SW 1271 (cell line): ENCODE measurements at places on chromosomes 16 and 17.

DNA sequence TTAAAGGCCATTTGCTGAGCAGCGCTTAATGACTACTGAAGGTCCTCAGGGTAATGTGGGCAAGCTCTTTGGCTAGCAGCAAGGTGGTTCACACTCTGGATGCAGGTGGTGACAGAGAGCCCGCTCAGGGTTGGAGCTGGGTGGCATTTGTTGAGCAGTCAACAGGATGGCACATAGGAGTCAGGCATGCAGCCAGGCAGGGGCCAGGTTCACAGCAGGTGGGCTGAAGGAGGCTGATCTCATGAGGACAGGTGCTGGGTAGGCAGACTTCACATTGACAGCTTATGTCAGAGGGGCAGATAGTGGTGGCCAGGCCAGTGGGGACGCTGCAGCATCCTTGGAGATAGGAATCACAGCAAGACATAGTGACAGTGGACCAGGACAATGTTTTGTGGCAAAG lies 4.5 kb downstream of the KRTAP3-1 start:
- no peak for DNase-seq

DNA sequence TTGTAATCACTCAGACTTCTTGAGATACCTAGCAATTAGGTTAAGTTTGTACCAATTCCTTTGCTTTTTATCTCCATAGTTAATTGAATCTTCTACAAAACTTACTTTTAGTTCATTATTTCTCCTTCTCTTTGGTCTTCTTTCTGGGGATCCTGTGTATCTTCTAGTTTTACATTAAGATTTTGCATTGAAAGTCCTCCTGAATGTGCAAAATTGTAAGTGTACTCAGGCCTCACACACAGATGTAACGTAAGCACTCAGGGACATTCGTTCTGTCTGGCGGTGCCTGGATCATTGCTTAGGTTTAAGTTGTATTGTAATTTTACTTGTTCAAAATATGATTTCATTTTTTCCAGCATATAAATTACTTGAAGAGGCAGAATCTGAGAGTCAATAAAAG lies 222.6 kb upstream of the CPHXL start:
- no peak for DNase-seq

DNA sequence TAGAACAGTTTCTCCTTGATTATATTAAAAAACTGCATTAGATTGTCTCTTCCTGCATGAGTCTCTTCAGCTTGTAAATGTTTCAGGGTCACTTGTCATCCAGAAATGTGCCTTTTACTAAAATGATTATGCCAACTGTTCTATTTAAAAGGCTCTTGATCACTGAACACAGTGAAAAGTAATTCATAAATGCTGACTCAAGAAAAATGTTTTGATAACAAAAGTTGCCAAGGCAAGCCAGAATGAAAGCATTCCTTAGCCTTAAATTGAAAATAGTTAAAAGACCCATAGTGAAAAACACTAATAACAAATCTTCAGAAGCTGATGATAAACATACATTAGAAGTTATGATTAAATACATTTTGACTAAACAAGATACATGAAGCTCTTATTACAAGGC lies 356.0 kb upstream of the KIF2B start:
- no peak for DNase-seq

GRCh38 chr16:85379041-85380001 lies 233.8 kb upstream of the GSE1 start:
- DNase-seq, result no peak

DNA sequence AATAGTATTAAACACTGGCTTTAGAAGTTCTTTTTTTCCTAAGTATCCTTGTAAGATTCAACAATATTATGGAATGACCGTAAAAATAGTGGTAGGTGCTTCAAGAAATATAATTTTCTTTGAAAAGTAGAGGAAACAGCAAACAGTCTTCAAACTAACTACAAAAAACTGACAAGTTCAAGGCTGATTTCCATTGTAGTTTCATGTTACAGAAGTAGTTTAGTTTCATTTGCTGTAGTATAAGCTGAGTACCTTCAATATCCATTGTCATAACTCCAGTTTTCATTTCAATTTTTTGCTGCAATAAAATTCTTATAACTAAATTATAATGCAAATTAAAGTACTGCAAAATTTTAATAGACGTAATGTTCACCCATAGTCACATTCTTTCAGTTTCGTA lies 19.3 kb downstream of the PHKB start:
- DNase-seq, result no peak

- DNase-seq, result no peak
These were observed 33.5 kb upstream of the DOC2B start for GRCh38 chr17:214881-215331.

DNA sequence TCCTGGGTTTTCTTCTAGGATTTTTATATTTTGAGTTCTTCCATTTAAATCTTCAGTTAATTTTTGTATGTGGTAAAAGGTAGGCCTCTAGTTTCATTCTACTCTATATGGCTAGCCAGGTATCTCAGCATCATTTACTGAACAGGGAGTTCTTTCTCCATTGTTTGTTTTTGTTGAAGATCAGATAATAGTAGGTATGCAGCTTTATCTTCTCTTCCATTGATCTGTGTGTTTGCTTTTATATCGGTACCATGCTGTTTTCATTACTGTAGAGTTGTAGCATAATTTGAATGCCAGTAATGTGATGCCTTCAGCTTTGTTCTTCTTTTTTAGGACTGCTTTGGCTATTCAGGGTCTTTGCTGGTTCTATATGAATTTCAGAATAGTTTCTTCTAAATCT lies 77.3 kb downstream of the USP22 start:
- DNase-seq, result no peak

- no peak for DNase-seq
These were observed 66.4 kb downstream of the SCNN1B start for GRCh38 chr16:23368469-23368868.

DNA sequence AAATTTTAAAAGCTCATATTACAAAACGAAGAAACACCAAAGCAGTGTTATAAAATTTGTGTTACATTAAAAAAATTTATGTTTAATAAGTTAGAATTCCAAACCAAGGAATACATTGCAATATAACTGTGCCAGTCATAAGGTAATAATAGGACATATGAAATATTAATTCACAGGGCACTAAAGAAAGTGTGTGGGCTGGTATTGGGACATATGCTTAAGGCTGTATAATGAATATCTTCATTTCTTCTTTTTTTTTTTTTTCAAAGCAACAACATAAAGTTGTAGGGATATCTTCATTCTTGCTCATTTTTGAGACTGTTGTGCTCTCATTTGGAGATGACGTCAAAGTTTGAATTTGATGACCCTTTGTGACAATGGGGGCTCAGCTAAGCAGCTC lies 17.5 kb upstream of the FBXO47 start:
- no peak for DNase-seq

DNA sequence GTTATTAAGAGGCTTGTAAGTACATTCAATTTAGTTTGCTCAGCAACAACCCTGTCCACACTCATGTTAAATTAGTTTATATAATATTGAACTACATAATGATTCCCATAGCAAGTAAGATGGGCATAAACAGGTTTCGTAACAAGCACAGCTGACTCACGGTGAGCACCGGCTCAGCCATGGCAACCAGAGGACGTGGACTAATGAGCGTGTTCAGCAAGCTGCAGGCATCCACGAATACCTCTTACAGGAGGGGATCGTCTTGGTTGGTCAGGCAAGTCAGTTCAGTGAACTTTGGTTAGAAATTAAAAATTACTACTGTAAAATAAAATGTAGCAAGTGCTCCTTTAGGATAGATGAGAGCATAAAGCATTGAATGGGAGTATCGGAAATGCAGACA lies 58.4 kb downstream of the ELAC2 start:
- no peak for DNase-seq

GRCh38 chr17:21378553-21378952 lies 2.4 kb downstream of the KCNJ12 start:
- no peak for DNase-seq

GRCh38 chr17:5618476-5618875 lies 34.2 kb upstream of the NLRP1 start:
- DNase-seq, result no peak

DNA sequence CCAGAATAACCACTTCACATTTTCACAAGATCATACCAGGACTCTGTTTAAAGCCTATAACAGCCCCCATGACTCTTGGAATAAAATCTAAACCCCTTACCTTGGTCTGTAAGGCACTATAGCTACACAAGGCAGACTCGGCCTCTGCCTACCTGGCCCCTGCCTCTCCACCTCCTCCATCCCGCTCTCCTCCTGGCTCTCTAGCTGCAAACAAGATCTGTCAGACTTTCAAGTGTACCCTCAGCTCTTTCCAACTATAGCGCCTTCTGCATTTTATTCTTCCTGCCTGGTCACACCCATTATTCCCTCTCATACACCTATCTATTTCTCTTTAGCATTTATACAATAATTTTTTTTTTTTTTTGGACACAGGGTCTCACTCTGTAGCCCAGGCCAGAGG lies 8.2 kb downstream of the USP31 start:
- no peak for DNase-seq

DNA sequence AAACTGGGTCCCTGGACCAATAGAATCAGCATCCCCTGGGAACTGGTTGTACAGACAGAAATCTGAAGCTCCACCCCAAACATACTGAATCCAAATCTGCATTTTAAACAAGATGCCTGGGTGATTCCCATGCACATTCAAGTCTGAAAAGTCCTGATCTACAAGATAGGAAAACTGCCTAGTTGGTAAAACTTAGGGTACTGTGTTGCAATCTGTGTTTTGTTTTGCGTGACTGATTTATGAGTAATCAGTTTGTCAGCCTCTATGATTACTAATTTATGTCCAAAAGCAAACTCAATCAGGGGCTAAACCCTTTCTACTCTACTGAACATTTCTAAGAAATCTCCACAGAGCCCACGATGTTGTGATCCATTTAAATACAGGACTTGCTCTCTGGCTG lies 103.8 kb downstream of the YPEL2 start:
- DNase-seq, result peak; percentile 12

DNA sequence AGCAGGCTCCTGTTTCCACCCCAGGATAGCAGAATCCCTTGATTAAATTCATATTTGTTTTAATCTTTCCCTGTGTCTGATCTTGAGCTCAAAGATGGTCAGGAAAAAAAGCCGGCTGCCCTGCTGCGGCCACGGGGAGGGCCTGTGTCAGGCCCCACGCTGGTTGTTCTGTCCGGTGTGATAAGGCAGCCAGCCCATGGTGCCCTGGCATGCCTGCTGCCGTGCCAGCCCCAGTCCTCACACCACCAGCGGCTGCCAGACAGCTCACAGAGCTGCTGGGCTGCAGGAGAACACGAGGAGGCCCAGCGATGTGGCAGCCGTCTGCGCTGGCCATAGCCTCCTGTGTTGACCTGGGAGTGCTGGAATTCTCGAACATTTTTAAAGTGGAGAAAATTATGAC lies 34.7 kb upstream of the BRD7 start:
- DNase-seq, result no peak

DNA sequence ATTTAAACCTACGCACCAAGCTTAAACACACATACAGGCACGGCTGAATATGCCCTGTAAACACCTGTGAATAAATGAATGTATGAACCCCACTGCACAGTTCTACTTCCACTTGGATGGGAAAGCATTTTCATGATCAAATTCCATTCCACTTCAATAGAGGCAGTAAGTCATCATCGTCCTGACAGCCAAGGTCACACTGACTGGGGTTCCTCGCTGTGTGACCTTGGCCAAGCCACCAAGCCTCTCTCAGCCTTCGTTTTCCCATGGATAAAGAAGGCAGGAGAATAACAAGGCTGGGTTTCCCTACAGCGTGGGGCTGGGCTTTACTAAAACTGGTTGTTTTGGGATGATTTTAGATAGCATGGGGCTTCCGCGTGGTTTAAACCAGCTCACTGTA lies 82.8 kb downstream of the TBC1D16 start:
- no peak for DNase-seq

DNA sequence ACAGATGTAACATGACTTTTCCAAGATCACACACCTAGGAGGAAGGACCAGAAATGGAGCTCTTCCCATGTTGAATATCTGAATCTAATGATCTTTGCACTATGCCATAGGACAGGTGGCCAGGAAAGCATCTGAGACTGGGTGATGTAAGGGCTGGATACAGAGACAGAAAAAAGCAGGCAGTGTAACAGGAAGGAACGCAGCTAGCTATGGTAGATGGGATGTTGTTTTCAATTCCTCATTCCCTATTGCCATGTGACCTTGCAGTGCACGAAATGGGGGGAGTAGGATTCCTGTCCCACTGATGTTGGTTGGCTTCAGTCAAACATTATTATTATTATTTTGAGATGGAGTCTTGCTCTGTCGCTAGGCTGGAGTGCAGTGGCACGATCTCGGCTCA lies 3.7 kb upstream of the NPIPB15 start:
- DNase-seq, result no peak

DNA sequence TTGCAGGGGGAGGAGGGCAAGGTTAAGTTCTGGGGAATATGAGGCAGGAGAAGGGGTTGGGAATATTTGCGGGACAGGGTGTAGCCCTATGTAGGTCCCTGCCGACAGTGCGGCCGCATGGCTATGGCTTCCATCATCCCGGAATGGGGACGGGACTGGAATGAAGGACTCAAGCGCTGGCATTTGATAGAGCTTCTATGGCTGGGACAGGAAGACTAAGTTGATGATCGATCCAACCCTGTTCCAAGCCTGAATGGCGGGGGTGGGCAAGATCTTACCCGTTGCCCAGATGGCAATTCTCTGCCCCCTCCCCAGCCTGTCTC lies 47.1 kb downstream of the SRCIN1 start:
- DNase-seq, result no peak

DNA sequence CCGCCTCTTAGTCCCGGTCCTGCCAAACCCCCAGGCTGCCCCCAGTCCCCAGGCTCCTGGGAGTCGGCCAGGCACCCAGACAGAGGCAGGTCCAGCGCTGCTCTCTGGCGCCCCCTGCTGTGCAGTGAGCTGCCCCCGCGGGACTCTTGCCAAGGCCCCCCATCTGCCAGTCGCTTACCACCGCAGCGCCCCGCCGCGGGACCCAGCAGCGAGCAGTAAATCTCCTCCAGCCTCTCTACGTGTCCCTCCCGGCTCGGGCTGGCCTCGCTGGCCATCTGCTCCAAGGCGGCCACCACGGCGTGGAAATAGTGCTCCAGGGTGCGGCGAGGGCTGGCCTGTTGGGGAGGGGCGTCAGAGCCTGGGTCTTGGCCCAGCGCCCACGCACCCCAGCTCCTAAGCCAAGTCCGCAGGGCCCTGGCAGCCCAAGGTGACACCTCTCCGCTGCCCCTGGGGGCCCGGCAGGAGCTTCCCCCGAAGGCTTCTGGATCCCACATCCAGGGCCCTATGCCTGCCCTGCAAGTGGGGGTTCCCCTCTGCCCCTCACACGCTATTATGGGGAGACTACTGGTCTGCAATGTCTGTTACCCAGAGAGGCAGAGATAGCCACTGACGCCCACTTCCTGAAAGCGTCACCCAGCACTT lies 33.7 kb upstream of the MFSD6L start:
- no peak for DNase-seq
